Activated CD4-positive, alpha-beta T cell treated with anti-CD3 and anti-CD28 coated beads, Interleukin-2, amount 50 U/mL, for 48 hours (primary cell): ENCODE measurements at places on chromosomes 12 and 14.

DNA sequence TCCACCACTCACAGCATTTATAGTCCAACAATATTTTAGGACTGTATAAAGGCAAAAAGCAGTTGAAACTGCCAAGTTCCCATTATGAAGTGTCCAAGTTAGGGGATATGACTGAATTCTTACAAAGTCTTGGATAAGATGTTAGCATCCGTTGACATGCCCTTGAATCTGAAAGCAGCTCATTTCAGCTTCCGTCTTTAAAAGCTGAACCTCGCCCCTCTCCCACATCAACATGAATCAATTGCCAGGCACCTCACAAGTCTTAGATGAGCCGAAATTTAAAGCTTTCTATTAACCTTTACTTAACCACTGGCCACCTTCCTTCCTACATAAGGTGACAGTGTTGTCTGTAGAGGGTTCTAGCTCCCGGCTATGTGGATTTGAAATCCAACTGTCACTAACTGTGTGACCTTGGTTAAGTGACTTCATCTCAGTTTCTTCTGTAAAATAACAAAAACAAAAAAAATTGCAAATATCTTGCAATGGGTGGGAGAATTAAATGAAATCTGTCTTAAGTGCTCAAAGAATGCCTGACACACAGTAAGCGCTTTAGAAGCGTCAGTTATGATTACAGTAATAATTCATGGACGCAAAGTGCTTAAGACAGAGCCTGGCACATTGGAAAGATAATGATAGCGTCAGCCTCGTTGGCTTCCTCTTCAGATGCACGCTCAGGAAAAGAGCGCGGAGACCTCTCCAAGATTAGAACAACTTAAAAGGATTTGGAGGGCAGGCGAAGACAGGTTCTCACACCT, 1.2 kb downstream of the PPP1CC start:
- peak; percentile 24 for DNase-seq

DNA sequence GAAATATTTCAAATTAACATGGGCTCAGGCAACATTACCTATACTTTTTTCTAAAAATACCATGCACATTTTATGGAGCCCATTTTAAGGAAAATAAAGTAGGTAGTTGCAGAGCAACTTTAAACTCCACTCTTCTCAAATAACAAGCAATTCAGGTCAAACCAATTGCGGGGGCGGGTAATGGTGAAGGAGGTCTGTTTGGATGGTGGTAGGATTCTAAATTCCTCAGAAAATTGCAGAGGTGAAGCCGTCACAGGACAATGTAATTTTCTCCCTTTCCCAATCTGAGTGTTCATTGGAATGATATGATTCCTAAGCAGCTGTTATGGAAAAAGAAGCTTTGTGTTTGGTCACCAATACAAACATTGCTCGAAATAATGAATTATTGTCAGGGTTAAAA, 11.6 kb downstream of the PKP2 start:
- no peak for DNase-seq

DNA sequence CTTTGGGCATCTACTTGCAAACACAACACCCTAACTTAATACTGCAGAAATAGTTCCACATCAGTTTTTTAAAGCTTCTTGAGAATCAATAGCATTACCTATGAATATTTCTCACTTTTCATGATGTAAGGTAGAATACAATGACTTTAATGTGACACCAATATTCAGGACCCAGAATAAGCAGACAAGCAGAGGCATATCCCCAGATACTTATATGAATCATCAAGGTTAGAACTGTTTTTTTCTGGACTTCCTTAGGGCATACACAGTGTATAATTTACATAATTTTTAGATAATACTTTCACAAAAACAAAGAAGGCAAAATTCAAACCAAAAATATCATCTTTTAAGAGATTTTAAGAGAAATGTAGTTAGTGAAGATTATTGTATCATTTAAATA, 885.8 kb downstream of the FSCB start:
- DNase-seq, result no peak

GRCh38 chr12:45220969-45221368, 5.1 kb downstream of the ANO6 start:
- no peak for DNase-seq

DNA sequence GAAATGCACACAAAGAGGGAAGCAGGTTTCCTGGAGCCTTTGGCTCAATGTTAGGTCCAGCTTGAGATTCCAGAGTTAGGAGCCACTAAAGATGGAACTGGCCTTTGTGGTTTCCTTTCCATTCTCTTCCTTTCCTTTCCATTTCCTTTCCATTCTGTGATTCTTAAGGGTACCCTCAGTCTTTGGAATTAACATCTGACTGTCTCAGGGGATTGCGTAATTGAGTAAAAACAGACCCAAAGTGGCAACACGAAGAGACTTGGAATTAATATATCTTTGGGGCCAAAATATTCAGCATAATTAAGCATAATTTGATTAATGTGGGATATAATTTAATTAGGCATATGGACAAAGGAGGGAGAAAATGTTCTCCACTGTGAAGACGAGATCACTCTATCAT, 205.6 kb downstream of the CRADD start:
- no peak for DNase-seq
